ENCODE measurements at places on chromosomes 2 and 18.

DNA sequence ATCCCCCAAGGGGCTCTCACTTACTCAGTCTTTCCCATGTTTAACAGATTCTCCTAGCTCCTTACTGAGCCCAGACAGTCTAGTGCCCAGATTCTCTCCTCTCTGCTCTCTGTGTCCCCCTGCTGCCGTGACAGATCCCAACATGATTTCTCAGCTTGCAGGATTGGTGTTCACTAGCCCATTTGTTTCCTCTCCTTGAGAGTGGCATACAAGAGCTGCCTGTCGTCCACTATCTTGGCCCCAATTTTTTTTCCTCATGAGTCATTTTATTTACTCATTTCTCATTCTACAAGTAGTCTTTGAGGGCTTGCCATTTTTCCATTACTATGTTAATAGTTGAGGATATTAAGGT lies 199.9 kb upstream of the FN1 start:
- DNase-seq, result no peak

DNA sequence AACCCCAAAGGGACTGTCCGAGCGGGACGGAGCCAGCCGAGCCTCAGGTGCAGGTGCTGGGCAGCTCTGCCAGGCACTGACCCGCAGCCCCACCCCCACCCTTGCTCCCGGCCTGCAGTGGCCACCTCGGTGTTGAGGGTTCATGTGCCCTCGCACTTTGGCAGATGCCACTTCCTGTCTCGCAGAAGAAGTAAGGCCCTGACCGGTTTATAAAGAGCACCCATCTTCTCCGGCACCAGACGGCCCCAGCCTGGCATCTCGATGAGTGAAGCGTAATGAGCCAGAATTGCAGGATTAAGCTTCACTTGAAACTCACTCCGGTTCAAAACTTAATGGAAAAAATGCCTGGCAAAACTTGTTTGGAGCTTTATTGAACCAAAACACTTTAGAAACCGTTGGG lies 10.9 kb upstream of the NFATC1 start:
- DNase-seq, result no peak

- no peak for DNase-seq
Measured at GRCh38 chr2:168706806-168707205, 95.6 kb upstream of the NOSTRIN start.

- no peak for DNase-seq
Measured at GRCh38 chr2:49192036-49192435, 37.7 kb upstream of the FSHR start.

GRCh38 chr2:19973466-19973865 lies 16.4 kb downstream of the WDR35 start:
- DNase-seq, result no peak

GRCh38 chr2:231245249-231246094 lies 47.0 kb downstream of the ARMC9 start:
- no peak for DNase-seq

GRCh38 chr2:196653843-196654242 lies 14.3 kb downstream of the CCDC150 start:
- no peak for DNase-seq
